ENCODE measurements at places on chromosomes 5 and 9. TPM values are rescaled to one million over a fixed set of nuclear protein-coding genes. Genes with fewer than 3 reads are reported as not detected.
A peak's percentile ranks its signal among the peaks of the same experiment; 100 is the strongest.

GRCh38 chr9:114989600-114990410, 59.4 kb upstream of the TNFSF8 start:
- no peak for DNase-seq

DNA sequence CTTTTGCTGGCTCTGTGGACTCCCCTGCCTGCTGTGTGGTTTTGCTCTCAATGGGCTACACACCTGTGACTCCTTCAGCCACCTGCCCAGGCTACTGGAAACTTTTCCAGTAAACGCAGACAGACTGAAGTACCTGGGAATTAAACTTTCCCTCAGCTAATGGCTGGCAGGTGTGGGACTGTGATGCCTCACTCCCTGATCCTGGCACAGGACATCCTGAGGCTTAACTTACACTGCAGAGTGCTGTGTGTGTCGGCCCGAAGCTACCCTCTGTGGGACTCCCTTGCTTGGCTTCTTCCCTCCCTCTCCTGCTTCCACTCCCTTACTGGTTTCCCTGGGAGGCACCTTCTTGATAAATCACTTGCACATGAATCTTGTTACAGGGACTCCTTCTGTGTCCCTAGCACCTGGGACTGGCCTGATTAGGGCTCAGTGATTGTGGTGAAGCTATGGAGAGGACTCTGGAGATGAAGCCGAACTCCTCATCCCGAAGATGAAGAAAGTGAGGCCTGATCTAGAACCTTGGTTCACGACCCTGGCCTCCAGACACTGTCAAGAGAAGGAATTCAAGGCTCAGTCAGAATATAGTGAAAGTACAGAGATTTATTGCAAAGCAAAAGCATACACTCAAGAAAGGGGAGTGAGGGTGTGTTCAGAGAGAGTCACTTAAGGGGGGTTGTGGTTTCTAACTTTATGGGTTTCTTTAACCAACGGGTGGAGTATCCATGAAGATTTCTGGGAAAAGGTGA, 113.4 kb upstream of the ALDH1B1 start:
- no peak for DNase-seq

- DNase-seq, result peak; percentile 42
Observed at GRCh38 chr9:133774799-133775198, 36.6 kb upstream of the SARDH start.

- DNase-seq, result no peak
Observed at GRCh38 chr9:16721972-16722371, 148.5 kb downstream of the BNC2 start.

DNA sequence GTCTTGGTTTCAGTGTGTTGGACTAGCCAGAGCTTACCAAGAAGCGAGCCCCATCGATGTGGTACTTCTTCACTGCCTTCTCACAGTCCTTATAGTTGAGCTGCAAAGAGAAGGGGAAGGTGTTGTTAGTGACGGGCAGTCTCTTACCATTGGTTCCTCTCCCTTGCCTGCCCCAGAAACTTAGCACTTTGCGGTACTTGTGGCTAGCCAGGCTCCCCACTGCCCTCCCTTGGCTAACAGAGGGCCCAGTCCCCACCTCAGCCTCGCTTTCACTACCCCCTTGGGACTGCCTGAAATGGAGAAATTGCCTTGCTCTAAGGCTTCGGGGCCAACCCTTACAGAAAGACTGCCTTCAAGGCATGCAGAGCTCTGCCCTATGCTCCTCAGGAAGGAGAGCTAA, 4.3 kb downstream of the LCP2 start:
- DNase-seq, result peak; percentile 74

DNA sequence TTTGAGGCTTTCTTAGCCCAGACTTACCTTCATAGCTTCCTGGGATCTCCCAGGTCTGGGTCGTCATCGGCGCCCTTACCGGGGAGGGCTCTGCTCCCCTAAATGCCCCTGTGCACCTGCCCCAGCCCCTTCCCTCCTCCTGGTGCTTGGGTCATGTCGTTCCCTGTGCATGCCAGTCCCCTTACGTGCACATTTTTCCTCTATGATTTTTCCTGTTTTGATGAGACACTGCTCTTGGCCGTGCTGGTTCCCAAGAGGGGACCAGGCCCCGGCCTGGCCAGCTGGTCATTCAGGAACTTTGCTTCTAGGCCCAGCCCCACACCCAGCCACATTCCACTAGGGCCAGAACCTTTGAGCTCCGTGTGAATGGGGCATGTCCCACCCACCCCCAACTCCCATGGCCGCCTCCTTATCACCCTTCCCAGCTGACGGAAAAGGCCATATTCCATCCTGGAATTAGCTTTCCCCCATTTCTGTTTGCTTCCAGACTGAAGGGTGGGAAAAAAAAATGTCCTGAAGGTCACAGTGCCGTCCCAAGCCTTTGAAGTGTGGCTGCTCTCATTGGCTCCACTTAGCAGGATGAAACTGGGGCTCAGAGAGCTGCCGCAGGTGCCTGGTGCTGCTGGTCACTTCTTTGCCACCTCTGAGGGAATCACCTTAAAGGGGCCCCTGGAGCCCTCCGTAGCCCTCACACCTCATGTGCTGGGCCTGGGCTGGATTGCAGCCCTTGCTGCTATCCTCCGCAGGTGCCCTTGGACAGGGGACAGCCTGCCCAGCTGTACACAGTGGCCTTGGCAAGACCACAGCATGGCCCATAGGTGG, 25.1 kb downstream of the ERGIC1 start:
- DNase-seq, result peak; percentile 90

DNA sequence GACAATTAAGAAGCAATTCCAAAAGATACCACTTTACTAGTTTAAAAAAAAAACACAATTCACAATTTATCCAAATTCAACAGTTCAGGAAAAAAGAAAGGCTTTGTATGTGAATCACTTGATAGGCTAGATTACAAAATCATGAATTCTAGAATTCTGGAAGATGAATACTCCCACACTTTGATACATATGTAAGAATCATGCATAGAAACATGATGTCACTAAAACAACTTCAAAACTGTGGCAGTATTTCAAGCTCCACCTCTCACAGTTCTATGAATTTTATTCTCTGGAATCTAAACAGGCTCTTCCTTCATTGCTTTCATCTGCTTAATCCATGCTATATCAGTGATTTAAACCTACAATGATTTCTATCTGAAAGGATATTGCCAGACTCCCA, 51.0 kb downstream of the GNAQ start:
- DNase-seq, result no peak

DNA sequence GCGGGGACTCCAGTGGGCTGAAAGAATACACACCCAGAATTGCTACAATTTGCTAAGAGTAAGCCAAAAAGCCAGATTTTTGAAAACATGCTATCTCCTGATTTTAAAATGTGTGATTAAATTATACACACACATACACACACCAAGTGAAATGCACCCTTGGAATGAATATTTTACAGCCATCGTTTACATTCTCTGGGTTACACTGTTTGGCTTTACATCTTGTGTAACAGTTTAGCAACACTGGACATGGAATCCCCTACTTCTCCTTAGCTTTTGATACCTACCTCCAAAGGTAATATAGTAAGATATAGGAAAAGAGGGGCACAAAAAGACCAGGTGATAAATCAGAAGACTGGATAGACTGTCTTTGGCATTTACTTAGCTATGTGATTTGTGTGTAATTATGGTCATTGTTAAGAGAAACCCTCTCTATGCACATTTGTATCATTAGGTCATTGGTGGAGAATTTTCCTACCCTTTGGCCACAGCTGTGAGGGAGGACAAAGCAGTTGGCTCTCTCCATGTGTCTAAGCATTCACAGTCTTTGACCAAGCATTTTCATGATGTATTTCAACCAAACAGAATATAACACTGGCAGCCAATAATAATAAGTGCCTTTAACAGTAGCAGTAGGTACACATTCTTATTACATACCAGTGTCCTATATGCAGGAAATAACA, 7.6 kb downstream of the SVEP1 start:
- DNase-seq, result no peak

GRCh38 chr5:84564321-84565075, 179.8 kb upstream of the EDIL3 start:
- DNase-seq, result no peak

DNA sequence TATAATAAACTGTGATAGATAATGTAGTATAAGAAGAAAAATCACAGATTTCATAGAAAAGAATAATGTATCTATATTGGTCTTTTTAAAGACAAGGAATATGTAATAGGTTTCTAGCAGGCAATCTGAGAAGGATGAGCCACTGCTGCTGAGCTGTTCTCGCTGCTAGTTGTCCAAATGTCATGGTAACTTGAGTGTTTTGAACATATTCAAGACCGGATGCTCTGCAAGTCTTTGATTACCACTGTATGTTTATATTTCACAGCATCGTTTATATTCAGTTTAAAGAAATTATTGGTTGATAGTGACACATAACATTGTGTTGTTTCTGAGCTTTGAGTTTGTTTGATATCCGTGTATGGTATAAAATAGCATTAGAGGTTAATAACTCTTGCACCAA, 9.6 kb downstream of the C5orf47 start:
- DNase-seq, result no peak

GRCh38 chr5:179777909-179778308, 15.9 kb upstream of the LTC4S start:
- DNase-seq, result peak; percentile 30

DNA sequence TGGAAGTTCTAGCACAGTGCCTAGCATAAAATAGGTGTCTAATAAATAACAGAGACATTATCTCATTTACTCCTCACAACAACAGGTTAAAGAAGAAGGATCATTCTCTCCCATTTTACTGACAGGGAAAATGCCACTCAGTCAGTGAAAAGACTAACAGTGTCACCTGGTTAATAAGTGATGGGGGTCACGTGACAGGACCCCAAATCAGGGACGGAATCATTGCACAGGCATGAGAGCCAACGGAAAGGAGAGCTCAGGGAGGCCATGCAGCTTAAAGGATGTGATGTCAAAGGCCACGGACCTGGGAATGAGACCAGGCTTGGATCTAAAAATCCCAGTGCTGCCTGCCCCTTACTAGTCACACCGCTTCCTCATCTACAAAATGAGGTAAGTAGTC, 101.2 kb downstream of the BNC2 start:
- no peak for DNase-seq

GRCh38 chr5:107449369-107449768, 221.4 kb downstream of the EFNA5 start:
- no peak for DNase-seq

- DNase-seq, result no peak
Observed at GRCh38 chr5:107796797-107797196, 126.1 kb upstream of the EFNA5 start.

DNA sequence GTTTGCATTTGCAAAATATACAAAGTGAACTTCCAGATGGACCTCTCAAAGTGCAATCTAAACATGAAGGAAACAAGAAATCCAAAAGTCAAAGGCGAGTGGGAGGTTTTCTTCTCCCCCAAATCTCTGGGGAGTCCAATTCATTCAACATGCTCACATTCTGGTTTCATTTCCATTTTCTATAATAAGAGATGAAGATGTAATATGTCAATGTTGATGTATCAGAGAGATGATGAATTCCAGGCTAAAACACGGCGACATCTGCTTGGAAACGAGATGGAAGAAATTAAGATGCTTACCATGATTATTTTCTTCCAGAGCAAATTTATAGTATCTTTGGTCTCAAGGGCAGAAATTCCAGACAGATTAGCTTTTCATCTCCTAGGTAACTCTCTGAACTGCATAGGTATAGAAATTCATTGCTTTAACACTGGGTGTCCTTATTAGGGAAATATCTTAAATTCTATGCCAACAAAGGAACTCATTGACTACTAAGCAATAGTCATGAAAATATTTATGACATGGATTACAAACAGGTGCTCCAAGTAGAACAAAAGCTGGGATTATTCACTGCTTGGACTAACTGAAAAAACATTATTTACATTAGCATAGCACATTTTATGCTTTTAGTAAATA, 287.9 kb downstream of the SEC61B start:
- no peak for DNase-seq

GRCh38 chr9:136228107-136228875, 17.3 kb downstream of the QSOX2 start:
- DNase-seq, result no peak

GRCh38 chr5:72840041-72840440, 23.6 kb downstream of the TNPO1 start:
- DNase-seq, result no peak

GRCh38 chr9:93663877-93664548, 87.6 kb downstream of the PHF2 start:
- peak; percentile 32 for DNase-seq

GRCh38 chr9:109499631-109500410, 1.7 kb upstream of the PTPN3 start:
- DNase-seq, result peak; percentile 79

DNA sequence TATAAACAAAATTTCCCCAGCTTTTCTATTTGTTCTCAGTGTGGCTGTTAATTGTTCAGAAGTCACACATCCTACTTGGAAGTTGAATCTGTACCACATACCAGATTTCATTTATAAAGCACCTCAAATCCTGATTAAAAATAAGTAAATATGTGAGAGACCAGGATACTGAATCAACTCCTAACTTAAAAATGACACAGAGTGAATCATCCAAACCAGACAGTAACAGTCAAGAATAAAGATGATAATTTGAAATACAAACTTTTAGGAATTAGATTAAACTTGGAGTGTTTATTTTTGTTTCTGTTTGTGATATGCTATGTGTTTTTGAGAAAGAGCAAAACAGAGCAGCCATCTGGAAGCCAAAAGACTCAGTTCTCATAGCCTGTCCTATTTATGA, 633.2 kb upstream of the RORB start:
- no peak for DNase-seq

The SPRY4 gene
- 9.7 TPM for total RNA-seq

The DEPDC1B gene
- 0.27 TPM for total RNA-seq

The NAIP gene
- total RNA-seq, result 4.2 TPM

The AQP7 gene
- total RNA-seq, result 155 TPM

The CDH10 gene
- total RNA-seq, result not detected

The FSD1L gene
- total RNA-seq, result 5.5 TPM

The SAP30L gene
- 32.4 TPM for total RNA-seq
